ENCODE measurements at places on chromosomes 2 and 18. TPM values are rescaled to one million over a fixed set of nuclear protein-coding genes. Genes with fewer than 3 reads are reported as not detected.
A peak's percentile ranks its signal among the peaks of the same experiment; 100 is the strongest.

GRCh38 chr18:28432339-28432738 lies 255.4 kb upstream of the CDH2 start:
- no peak for ATAC-seq

DNA sequence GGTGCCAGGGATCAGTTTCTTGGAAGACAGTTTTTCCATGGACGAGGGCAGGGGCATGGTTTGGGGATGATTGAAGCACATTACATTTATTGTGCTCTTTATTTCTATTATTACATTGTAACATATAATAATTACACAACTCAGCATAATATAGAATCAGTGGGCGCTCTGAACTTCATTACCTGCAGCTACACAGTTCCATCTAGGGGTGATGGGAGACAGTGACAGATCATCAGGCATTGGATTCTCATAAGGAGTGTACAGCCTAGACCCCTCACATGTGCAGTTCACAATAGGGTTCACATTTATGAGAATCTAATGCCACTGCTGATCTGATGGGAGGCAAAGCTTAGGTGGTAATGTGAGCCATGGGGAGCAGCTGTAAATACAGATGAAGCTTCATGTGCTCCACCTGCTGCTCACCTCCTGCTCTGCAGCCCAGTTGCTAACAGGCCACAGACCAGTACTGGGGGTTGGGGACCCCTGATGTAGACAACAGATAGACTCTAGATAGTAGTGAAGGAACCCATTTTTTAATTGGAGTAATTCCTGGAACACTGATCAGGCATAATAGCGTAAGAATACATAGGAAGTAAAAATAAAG lies 41.5 kb upstream of the MC4R start:
- ATAC-seq = no peak

DNA sequence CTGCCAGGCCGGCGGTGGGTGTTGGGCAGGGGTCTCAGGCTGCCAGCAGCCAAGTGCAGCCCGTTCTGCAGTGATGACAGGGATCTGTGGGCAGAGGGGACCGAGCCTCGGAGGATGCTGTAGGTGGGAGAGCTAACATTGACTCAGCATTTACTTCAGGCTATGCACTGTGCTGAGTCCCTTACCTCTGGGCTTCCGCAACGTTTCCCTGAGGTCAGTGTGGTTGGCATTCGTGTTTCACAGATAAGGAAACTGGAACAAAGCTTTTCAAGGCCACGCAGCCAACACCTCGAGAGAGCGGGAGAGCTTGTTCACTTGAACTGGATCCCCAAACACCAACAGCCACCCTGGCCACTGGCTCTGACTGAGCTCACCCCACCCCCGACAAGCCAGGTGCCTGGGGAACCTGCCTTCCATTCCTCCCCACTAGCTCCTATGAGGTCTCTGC lies 839 bp upstream of the GPR148 start:
- peak; percentile 12 for ATAC-seq

DNA sequence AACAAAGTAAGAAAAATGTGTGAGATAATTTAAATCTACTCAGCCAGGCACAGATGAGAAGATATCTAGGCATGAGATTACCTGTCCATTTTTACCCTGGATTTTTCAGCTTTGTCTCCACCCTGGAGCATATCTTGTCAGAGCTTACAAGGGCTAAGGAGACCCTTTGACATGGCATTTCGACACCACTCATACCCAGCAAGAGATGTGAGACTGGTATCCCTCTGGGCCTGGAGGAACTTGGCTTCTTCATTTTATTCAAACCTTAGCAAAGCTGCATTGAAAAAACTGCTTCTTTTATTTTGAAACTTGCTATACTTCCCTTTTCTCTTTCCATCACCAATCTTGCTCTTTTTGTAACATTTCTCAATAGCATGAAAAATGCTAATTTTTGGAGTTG lies 194.9 kb upstream of the HNMT start:
- ATAC-seq = no peak

DNA sequence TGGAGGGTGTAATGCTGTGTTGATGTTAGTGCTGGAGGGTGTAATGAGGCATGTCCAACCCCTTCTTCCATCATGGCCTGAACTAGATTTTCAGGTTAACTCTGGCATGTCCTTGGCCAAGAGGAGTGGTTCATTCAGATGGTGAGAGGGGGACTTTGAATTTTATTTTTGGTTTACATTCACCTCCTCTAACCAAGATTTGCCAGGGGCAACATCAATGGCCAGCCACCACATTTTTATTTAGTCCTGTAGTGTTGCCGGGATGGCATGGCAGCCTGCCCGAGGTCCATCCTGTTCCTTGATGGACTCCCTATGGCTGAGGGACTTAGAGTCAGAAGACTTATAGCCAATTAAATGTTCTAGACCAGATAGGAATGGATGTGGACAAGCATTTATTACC lies 484.6 kb upstream of the HS6ST1 start:
- ATAC-seq = no peak

Gene DYNAP
- total RNA-seq = not detected

DNA sequence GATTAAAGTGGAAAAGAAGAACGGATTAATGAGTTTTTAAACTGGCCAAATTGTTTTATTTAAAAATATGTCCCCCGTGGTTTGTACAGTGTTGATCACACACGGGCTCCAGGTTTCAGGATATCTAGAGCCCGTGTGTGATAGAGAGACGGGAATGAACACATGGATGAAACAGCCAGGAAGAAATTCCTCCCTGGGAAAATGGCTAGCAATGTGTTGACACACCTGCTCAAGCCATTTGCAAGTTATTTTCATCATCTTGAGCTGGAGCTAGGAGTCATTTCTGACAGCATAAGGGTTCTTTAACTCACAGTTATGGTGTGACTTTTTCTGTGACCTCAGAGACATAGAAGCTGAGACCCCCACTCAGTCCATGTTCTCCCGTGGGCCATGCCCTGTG lies 81.6 kb downstream of the LRRFIP1 start:
- no peak for ATAC-seq

Gene FBXO48
- total RNA-seq = 0.35 TPM

DNA sequence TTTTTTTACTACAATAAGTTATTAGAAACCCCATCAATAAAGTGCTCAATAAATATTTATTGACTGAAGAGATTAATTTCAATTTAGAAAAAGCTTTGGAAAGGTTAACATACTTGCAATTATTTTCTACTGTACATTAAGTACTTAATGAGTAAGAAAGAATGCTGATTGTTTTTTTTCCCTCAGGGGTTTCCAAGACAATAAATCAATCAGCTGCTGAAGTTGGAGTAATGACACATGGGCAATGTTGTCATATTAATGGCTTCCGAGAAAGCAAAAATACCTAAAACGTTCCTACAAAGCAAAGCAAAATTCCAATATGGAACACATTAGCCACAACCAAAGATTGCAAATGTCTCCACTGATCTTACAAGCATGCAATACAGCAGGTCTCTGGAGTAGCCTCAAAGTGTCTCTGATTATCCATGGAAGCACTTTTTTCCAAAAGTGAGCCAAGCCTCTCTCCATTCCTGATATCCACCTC lies 66.7 kb downstream of the ZC3H6 start:
- ATAC-seq = no peak

DNA sequence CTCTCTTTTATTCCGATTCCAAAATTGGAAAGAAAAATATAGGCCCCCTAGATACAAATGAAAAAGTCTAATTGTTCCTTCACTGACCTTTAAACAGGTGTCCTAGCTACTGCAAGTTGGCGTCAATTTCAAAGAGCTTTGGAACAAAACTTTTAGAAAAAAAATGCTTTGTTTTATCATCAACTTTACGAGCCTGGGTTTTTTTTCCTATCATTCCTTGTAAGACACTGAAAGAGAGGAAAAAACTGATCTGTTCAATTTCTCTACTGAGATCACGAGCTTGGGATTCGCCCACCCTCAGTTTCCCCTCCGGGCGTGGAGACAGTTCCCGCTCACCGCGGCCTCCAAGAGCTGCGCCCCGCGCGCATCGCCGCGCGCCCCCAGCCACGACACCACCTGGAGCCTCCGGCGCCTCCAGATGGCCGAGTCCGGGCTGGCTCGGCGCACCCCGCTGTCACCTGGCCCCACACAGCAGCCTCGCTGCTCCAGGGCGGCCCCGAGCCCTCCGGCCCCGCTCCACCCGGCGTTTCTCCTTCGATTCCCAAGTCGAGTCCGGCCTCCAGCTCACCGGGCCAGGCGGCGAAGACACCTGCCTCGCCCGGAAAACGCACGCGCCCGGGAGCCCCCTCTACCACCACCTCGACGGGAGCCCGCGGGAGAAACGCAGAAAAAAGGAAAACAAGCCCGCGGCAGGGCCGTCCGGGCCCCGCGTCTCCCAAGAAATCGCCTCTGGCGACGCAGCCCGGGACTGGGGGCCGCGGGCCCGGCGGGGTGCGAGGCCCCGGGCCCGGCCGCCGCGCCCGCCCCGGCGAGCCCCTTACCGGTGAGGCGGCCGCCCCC lies 656 bp downstream of the TBC1D8 start:
- peak; percentile 32 for ATAC-seq

DNA sequence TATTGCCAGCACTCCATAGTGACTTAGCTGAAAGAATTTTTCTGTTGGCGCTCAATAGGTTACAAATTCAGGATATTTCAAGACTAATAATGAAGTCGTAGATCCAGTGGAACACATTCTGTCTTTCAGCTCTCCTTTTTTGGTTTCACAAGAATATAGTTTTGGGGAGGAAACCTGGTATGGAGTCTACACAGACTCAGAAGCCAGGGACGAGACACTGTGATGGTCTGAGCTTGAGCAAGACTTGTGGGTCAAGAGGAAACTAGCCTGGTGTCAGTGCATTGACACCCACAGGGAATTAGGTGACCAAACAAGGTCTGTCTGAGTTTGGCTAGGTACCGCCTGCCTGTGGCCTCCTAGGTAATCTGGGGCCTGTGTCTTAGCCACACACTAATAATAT lies 26.9 kb downstream of the ARL4C start:
- ATAC-seq = no peak

GRCh38 chr18:27860701-27861107 lies 316.2 kb downstream of the CDH2 start:
- ATAC-seq = no peak

Gene DQX1
- not detected for total RNA-seq

DNA sequence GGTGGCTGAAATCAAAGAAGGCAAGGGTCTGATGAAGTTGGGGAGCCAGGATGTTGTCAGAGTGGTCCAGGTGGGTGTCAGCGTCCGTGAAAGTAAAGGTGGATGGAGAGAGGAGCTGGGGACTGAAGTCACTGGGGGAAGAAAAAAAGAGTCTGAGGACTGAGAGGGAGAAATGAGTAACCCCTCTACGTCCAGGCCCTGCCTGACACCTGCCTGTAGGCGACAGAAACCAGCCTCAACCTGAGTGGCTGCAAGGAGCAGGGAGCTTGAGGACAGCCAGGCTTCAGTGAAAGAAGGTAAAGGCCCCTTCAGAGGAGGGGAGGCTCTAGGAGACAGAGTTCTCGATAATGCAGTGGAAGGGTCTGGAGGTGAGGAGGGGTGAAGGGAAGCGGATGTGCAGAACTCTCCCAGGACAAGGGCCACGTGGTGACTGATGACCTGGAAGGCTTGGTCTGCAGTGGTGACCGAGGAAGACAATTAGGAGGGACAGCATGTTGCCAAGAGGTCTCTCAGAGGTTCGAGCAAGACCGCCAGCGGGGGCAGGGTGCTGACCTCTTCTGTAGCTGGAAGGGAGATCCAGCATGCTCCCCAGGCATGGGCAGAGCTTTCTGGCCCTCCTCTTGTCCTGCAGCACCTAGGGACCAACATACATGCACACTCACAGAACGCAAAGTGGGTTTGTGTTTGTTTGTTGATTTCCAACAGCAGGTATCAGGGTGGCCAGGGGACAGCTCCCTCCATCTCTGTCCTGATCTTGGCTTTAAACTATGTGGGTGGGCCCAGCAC lies 86.6 kb upstream of the TMEM247 start:
- ATAC-seq = no peak

Gene TCF23
- not detected for total RNA-seq

DNA sequence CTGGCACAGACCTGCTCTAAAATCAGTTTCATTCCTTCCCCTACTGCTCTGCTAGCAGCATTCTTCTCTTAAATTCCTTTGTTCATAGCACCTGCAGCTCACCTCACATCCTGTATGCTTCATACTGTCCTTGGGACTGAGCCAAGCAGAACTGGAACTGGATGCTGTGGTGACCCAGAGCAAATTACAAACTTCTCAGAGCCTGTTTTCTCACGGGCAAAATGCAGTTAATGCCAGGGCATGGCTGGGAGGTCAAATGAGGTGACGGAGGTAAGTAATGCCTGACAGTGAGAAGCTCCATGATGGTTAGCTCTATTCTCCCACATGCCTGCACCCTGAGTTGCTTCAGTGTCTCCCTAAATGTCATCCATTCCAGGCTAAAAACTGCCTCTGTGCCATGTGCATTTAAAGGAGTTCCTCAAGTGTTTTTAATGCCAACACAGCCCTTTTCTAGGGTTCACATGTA lies 29.7 kb downstream of the C2orf42 start:
- ATAC-seq = no peak

Gene SCYGR4
- total RNA-seq = not detected

Gene ELOA2
- total RNA-seq = not detected

Gene TMEM169
- total RNA-seq = 0.78 TPM

- ATAC-seq = no peak
Measured at GRCh38 chr2:242011991-242012764, 142.6 kb downstream of the RTP5 start.

- ATAC-seq = peak; percentile 84
Measured at GRCh38 chr2:42906557-42907411, 114.4 kb upstream of the HAAO start.

- no peak for ATAC-seq
Measured at GRCh38 chr2:240507778-240508251, 50.0 kb downstream of the ANKMY1 start.

DNA sequence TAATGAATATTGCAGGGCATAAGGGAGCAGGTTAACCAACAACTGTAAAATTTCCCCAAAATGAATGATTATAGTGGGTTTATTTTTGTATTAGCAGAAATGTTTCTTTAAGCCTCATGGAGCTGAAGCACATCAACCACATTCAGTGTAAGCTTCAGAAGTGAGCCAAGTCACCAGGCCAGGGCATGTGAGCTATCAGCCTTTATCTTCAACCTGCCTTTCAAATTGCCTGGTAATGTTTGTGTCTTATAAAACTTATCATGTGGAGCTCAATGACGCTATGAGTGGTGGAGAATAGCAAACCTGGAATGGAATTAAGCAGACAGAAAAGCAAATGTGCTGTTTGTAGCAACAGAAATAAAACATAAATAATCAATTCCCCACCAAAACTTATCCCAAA lies 1068.4 kb downstream of the LRP1B start:
- no peak for ATAC-seq

DNA sequence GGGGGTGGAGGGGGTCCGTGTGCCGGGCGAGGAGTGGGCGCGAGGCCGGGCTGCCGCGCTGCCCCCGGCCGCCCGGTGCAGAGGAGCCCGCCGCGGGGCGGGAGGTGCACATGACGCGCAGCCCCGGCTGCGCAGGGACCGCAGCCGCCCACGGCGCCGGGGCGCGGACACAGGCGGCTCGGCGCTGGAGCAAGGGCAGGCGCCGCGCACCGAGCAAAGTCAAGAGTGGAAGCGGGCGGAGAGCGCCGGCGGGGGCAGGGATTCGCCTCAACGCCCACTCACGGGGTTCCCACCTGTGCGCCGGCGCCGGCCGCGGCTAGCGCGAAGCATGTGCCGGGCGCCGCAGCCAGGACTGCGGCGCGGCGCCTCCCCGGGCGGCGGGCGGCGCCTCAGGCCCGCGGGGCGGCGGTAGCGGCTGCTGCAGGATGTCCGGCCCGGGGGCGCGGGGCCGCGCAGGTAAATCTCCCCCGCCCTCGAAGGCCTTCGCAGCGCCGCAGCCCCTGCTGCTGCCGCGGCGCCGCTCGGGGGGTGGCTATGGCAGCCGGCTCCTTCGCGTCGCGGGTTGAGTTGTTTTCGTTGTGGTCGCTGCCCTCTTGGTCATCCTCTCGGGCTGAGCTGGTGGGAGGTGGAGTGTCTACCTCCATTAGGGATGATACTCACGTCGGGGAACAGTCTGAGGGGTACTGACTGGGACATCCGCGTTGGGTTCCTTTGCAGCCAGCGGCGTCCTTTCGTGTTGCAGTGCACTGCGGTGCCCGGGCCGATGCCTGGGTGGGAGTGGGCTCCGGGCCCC lies 216.3 kb upstream of the DTNA start:
- peak; percentile 77 for ATAC-seq

All from gastroesophageal sphincter (tissue), 4 donors.